ENCODE measurements at places on chromosomes 4 and X. TPM values are rescaled to one million over a fixed set of nuclear protein-coding genes. Genes with fewer than 3 reads are reported as not detected.

DNA sequence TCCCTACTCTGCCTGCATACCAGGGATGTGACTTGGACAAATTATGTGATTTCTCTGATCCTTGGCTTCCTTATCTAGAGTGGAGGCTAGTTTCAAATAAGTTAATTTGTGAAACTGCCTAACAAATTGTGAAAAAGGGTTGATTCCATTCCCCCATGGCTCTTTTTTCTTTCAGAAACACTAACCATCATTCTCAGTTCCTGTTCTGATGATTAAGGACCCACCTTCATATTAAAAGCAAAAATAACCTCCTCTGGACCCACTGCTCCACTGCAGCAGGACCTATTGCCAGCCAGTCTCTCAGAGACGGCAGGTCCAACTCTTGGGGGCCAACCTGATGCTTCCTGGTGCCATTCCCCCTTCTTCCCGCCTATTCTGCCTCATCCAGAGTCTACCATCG, 4.5 kb upstream of the ANXA5 start:
- DNase-seq: no peak

- DNase-seq: no peak
These were observed 1065.7 kb upstream of the FTHL17 start for GRCh38 chrX:32137525-32137924.

DNA sequence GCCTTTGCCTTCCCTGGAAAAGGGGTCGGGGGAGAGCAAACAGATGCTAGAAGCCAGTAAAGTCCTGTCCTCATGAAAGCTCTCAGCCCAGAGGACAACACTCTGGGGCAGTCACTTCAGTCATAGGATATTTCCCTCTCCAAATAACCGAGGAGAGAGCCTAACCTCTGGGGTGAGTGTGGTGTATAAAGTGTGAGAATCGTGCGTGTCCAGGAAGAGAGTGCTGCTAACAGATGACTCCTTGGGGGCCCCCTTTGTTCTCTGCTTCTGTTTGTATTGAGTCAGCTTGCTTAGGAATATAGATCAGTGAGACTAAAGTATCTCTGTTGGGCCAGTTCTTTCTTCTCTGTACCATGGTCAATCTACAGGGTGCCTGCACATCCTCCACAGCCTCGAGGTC, 247.2 kb downstream of the PALLD start:
- no peak for DNase-seq

- DNase-seq: no peak
These were observed 13.5 kb upstream of the CCNQ start for GRCh38 chrX:153612413-153612812.

DNA sequence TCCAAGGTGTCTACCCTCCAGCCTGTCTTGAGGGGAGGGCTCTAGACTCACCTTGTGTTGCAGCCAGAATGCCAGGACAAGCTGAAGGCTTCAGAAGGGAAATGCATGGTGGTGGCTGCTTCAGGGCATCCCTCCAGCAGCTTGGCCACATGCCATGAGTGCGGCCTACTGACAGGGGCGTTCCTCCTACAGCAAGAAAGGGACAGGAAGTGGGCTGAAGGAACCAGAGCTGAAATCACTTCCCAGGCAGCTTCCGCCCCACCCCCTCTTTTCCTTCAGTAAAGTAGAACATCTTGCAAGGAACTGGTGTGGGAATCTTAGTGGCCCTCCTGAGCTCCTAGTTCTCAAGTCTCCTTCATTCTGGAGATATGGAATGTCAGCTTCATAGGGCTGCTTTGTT, 167.5 kb upstream of the DGKK start:
- DNase-seq: no peak

GRCh38 chr4:87118826-87119225, 101.6 kb downstream of the KLHL8 start:
- no peak for DNase-seq

DNA sequence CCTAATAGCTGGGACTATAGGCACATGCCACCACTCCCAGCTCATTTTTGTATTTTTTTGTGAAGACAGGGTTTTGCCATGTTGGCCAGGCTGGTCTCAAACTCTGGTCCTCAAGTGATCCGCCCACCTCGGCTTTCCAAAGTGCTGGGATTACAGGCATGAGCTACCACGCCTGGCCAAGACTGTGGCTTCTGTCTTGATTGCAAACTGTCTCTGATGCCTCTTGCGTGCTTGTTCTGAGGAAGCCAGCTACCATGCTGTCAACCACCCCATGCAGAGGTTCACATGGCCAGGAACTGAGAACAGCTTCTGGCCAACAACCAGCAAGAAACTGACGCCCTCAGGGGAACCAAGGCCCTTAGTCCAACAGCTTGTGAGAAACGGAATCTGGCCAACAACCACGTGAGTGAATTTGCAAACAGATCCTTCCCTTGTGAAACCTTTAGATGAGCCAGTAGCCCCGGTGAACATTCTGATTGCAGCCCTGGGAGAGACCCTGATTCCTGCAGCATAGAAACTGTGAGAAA, 71.2 kb downstream of the SUPT20HL2 start:
- DNase-seq: no peak

GRCh38 chrX:130851569-130851968, 51.4 kb downstream of the ENOX2 start:
- DNase-seq: no peak

DNA sequence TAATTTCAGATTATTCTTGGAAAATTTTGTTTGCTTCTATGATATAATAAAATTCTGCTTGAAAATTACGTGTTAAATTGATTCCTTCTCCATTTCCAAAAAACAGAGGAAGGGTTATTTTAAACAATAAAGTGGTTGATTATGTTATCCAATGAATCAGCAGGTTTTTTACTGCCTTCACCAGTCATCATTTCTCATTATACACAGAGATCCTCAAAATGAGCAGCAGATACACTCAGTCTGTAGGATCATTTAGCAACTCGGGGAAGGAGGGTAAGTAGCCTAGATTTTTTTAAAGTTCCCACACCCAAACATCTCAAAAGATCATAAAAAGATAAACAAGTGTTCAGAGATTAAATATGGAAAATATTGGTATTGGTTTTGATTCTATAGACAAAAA, 6.8 kb upstream of the TMEM144 start:
- no peak for DNase-seq

DNA sequence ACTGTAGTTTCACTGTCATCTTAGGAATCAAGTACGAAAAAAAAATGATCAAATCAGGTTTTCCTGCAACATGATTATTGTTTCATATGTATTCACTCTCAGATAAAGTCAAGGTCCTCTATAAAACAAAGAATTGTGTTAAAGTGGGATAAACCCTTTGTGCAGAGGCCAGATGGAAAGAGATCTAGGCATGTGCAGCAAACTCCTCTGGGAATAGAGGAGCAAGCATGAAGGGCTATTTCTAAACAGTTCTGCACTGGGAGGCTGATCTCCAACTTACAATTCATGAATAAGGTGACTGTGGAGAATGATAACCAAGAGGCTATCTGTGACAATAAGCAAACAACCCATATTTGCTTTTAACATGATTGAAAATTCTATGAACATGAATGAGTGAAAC, 2.4 kb upstream of the WDFY3 start:
- DNase-seq: no peak

GRCh38 chr4:85761803-85762528, 287.0 kb downstream of the ARHGAP24 start:
- DNase-seq: peak; percentile 20

Gene NR0B1
- 0.40 TPM for total RNA-seq

Gene EREG
- 0.09 TPM for total RNA-seq

Gene CXCL3
- total RNA-seq: 0.73 TPM

Gene CENPI
- 0.16 TPM for total RNA-seq
